ENCODE measurements at places on chromosomes 11 and 22.

GRCh38 chr11:134394311-134394710, 17.7 kb downstream of the B3GAT1 start:
- no peak for DNase-seq

- DNase-seq, result no peak
These were observed 2.0 kb downstream of the PLEKHA7 start for GRCh38 chr11:17012179-17012578.

DNA sequence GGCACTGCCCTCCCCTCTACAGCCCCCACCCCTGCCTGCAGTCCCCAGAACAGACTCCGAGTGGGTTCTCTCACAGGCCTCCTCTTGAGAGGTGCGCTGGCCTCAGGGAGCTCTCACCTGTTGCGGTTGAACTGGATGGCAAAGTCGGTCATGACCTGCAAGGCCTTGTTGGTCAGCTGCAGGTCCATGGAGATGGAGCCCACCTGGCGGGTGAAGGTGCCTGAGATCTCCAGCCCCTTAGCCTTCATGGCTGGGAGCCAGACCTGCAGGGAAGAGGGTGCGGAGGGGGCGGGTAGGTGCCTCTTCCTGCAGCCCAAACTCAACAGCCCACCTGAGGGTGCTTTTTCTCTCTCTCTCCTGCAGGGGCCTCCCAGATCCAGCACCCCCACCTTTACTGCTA, 18.7 kb upstream of the RASL10A start:
- no peak for DNase-seq

GRCh38 chr11:114148013-114148382, 88.5 kb downstream of the ZBTB16 start:
- peak; percentile 72 for DNase-seq

Measured in sigmoid colon (tissue), 7 donors.